ENCODE measurements at places on chromosomes 1 and 21.

DNA sequence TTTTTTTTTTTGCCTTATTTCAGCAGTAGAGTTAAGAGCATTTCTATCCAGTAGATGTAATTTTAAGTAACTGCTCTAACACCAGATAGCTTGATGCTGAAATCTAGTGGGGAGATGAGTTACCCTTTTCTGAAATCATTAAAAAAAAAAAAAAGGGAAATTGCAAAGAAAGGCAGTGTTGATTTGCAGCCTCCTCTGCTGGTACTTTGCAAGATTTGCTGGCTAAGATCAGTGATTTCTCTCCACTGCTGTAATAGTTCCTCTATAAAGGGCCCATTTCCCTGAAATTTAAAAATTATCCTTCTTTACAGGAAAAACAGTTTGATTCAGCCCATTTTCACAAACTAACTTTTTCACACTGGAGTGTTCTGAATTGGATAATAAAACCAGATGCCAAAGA lies 120.6 kb downstream of the PTBP2 start:
- DNase-seq = no peak

DNA sequence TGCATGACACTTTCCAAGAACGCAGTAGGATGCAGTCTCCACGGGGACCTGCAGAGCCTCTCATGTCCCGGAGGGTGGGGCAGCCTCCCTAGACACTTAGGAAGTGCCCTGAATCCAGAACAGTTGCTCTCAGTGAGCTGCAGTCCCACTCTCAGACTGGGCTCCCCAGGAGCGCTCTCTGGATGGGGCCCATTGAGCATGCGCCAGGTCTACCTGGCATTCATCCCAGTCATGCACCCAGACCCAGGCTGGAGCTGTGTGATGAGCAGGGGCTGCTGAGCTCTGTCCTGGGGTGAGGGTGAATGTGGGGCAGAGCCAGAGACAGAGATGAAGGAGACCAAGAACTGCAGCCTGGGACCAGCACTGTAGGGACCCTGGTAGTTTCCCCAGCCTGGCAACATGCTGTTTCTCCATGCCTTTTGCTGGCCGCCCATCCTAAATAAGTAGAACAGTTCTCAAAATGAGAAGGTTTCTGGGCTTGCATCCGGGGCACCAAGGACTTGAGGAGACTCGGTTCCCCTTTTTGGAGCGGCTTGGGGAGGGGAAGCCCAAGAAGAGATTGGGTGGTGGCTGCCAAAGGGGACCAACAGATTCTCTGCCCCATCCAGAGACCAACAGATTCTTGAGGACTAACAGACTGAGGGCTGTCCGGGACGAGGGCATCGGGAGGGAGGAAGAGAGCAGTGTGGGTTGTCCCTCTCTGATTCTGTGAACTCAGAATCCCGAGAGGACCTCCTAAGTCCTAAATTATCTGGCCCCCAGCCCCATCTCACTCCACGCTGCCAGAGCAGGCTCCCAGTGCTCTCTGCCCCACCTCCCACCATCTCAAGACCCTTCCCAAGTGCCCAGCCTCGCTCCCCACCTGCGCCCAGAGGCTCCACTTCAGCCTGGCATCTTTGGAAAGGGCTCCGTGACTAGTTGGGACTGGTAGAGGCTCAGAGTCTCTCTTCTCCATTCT lies 1.0 kb upstream of the PGLYRP4 start:
- no peak for DNase-seq

GRCh38 chr1:11930571-11931445 lies 3.7 kb upstream of the PLOD1 start:
- no peak for DNase-seq

DNA sequence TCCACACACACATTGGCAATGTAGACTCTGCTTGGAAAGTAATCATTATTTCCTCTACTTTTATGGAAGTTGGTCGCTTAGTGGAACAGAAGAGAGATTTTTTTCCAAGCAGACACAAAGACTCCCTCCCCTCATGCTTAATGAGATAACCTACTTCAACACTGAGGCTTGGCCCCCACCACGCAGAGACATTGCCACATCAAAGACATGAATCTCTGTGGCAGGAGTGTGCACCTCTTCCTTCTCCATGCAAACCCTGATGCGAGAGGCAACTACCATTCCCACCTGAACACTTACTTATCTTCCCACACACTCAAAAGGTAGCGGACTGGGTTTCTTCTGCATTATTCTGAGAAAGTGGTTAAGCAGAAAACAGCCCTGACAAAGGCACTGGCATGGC lies 37.3 kb upstream of the LPAR3 start:
- no peak for DNase-seq

GRCh38 chr1:30882678-30883388 lies 25.7 kb downstream of the SDC3 start:
- no peak for DNase-seq

DNA sequence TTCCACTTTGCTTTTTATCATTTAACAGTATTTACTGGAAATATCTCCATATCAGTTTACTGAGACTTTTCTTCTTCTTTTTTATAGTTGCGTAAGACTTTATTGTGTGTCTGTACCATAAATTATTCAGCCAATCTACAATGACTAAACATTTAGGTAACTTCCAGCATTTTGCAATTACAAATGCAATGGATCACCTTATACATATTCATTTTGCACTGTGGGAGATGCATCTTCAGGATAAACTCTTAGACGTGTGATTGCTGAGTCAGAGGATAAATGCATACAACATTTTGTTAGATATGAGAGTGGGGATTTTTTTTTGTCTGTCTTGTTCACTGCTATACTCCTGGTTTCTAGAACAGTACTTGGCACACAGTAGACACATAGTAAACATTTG lies 95.7 kb upstream of the GCLM start:
- DNase-seq = no peak

Data from NCI-H1930 (cell line).